Activated naive CD8-positive, alpha-beta T cell treated with anti-CD3 and anti-CD28 coated beads for 36 hours (primary cell): ENCODE measurements at places on chromosomes 7 and 10. TPM values are rescaled to one million over a fixed set of nuclear protein-coding genes. Genes with fewer than 3 reads are reported as not detected.

Gene GRID2IP
- total RNA-seq: 0.06 TPM

Gene AGAP9
- 2.8 TPM for total RNA-seq

Gene CPN1
- total RNA-seq: not detected

Gene PTPN20
- 2.6 TPM for total RNA-seq

Gene COMTD1
- 54.7 TPM for total RNA-seq

Gene OPN4
- not detected for total RNA-seq

Gene TAF6
- total RNA-seq: 61.1 TPM

Gene CCDC7
- total RNA-seq: 5.2 TPM

- H3K4me3 ChIP-seq: no peak overlapping the region
- H3K4me1 ChIP-seq: no peaks in the 10 kb centered on the region
- H3K27ac ChIP-seq: no peak overlapping the region
- no peak for DNase-seq
- H3K27me3 ChIP-seq: no peaks in the 10 kb centered on the region
- H3K36me3 ChIP-seq: peaks cover 2% of the 10 kb centered on the region
These were observed 194.5 kb upstream of the AHR start for GRCh38 chr7:17103984-17104383.

- peaks cover 4% of the 10 kb centered on the region for H3K27me3 ChIP-seq
- no peak overlapping the region for H3K4me3 ChIP-seq
- DNase-seq: no peak
- H3K4me1 ChIP-seq: peaks cover 9% of the 10 kb centered on the region
- H3K36me3 ChIP-seq: no peaks in the 10 kb centered on the region
These were observed 20.6 kb downstream of the RBM20 start for GRCh38 chr10:110664483-110665420.

DNA sequence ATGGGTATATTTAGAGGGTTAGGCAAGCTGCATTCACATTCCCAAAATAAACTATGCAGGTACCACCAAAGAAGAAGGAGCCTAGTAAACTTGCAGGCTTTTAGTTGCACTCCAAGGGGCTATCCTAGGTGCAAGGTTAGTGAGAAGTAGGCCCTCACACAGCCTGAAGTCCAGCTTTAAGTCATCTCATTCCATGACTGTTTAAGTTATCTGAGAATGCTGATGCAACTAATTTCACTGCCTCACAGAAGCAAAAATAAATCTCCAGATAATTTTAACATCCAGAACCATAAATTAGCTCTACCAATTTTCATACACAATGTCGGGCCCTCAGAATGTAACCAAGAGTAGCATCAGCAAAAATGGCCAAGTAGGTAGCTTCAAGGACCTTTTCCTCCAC is 34.3 kb upstream of the HHEX start:
- H3K4me1 ChIP-seq: no peaks in the 10 kb centered on the region
- H3K27me3 ChIP-seq: no peaks in the 10 kb centered on the region
- DNase-seq: no peak
- H3K36me3 ChIP-seq: peaks cover 22% of the 10 kb centered on the region
- no peak overlapping the region for H3K4me3 ChIP-seq
- H3K27ac ChIP-seq: no peak overlapping the region

DNA sequence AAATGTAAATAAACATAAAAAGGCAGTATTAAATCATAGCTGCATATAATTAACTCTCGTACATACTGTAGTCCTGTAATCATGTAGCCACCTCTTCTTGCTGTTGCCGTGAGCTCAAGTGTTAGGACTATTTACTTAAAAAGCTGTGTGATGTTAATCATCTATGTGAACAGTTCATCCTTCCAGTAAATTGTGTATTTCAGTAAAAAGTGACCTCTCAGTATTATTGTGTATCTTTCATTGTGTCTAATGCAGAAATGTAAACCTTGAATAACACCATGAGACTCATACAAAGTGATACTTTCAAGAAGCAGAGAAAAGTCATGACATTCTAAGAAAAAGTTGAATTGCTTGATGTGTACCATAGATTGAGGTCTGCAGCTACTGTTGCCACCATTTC is 38.0 kb downstream of the ADD3 start:
- H3K27ac ChIP-seq: no peak overlapping the region
- DNase-seq: no peak
- no peak overlapping the region for H3K4me3 ChIP-seq

DNA sequence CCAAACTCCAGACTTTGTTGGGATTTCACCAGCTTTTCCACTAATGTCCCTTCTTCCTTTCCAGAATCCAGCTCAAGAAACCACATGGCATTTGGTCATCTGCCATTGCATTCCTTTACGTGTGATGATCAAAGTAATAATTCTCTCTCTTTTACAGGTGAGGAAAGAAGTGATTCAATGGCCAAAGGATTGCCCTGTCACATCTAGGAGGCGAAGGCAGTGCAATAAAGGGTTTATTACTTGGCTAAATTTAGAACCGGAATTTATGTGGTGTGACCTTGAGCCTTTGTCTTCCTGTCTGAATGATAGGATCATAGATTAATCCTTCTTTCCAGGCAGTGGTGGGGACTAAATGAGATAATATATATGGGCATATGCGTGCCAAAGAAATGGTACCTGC is 58.3 kb upstream of the COBL start:
- H3K36me3 ChIP-seq: no peaks in the 10 kb centered on the region
- peaks cover 1% of the 10 kb centered on the region for H3K27me3 ChIP-seq
- DNase-seq: no peak
- H3K27ac ChIP-seq: no peak overlapping the region
- H3K4me3 ChIP-seq: no peak overlapping the region

DNA sequence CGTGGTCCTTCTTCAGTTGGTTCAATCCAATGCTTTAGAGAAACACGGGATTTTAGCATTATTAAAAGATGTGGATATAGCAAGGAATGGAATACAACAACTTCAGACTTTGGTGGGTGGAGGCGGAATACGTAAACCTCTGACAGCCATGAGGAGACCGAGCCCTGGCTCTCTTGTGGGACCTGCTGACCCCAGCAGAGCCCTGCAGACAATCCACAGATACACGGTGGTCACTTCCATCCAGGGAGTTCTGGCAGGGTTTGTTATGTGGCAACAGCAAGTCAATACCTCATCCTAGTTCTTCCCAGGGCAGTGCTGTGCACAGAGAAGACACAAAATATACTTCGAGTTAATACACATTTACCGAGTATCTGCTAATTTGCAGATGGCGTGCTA is 118.5 kb upstream of the DIP2C start:
- H3K4me3 ChIP-seq: no peak overlapping the region
- no peak overlapping the region for H3K27ac ChIP-seq
- H3K4me1 ChIP-seq: no peaks in the 10 kb centered on the region
- DNase-seq: no peak
- no peaks in the 10 kb centered on the region for H3K27me3 ChIP-seq

DNA sequence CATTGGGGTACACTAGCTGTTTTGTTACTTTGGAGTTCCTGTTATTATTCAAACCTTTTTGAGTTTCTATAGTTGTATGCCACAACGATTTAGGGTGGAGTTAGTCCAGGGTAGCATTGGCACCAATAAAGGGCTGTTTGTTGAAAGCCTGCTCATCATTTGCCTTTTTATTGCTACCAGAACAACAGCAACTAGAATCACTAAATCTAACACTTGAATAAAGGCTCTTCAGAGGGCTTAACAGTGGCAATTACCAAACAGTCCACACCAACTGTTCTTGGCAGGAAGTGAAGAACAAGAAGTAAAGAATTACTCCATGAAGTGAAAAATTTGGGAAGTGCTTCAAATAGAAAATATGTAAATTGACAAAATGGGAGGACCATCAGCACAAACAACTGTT is 621.4 kb downstream of the PHTF2 start:
- H3K27ac ChIP-seq: no peak overlapping the region
- H3K36me3 ChIP-seq: no peaks in the 10 kb centered on the region
- H3K4me1 ChIP-seq: no peaks in the 10 kb centered on the region
- no peak overlapping the region for H3K4me3 ChIP-seq
- no peaks in the 10 kb centered on the region for H3K27me3 ChIP-seq

DNA sequence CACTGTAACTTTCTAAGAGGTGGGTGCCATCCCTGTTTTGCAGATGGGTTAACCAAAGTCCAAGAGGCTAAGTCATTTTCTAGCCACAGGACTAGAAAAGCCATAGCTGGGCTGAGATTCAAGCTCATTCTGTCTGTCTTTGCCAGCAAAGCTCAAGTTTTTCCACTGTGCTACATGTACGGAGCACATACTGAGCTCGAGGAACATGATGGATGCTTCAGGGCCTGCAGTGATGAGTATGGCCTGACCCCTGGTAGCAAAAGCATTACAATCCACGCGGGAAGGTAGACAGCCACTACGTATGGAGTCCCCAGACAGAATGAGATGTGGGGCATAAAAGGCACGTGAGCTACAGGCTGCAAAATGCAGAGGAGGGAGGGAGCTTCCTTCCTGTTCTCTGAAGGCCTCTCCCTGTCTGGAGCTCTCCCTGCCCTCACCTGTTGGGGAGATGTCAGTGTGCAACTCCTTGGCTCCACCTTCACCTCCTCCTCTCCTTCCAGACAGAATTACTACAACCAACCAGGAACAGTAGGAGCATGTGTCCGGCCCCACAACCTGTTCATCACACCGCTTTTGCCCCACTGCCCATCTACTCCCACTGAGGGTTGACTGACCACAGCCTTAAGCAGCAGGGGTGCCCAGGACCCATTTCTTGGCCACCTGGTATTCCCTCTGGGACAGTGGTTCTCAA is 16.4 kb downstream of the ITPRIP start:
- H3K4me1 ChIP-seq: peaks cover 77% of the 10 kb centered on the region
- no peaks in the 10 kb centered on the region for H3K27me3 ChIP-seq
- peak overlapping the region; percentile 86 for H3K27ac ChIP-seq

DNA sequence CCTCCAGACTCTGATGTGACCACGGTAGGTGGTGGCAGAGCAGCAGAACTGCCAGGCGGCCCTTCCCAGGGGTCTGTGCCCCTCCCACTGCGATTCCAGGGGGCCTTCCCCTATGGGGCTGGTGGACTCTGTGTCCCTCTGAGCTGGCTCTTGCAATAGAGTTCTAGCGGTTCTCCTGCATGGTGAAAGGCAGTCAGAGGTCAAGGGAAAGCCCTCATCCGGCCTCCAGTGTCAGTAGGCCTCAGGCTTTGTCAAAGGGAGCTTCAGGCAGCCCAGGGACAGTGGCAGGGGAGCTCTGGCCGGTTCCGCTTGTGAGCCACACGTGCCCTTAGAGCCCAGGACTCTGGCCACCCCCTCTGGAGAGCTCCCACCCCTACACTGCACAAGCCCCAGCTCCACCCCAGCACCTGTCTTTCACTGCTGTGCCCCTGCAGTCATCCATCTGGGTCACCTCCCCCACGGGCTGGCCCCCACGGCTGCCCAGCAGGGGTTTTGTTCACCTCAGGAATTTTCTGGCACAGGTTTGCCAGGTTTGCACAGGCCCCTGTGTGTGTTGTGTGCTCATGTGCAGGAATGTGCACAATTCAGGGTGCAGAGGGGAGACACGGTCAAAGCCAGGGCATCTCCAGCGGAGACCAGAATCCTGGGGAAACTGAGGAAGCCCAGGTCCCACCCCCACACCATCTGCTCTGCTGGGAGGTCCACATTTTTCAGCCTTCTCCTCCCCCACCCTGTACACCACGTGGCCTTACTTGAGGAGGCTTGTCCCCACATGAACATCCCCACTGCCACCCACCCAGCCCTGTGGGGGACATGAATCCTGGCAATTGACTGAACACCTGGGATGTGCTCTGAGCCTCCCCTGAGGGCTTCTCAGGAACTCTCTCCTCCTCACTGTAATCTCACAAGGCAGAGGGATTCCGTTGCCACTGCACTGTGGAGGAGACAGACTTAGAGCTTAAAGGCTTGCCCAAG is 23.8 kb downstream of the C10orf105 start:
- no peak overlapping the region for H3K27ac ChIP-seq
- H3K27me3 ChIP-seq: no peaks in the 10 kb centered on the region
- H3K4me3 ChIP-seq: no peak overlapping the region
- no peaks in the 10 kb centered on the region for H3K36me3 ChIP-seq
- DNase-seq: no peak
- peaks cover 44% of the 10 kb centered on the region for H3K4me1 ChIP-seq

DNA sequence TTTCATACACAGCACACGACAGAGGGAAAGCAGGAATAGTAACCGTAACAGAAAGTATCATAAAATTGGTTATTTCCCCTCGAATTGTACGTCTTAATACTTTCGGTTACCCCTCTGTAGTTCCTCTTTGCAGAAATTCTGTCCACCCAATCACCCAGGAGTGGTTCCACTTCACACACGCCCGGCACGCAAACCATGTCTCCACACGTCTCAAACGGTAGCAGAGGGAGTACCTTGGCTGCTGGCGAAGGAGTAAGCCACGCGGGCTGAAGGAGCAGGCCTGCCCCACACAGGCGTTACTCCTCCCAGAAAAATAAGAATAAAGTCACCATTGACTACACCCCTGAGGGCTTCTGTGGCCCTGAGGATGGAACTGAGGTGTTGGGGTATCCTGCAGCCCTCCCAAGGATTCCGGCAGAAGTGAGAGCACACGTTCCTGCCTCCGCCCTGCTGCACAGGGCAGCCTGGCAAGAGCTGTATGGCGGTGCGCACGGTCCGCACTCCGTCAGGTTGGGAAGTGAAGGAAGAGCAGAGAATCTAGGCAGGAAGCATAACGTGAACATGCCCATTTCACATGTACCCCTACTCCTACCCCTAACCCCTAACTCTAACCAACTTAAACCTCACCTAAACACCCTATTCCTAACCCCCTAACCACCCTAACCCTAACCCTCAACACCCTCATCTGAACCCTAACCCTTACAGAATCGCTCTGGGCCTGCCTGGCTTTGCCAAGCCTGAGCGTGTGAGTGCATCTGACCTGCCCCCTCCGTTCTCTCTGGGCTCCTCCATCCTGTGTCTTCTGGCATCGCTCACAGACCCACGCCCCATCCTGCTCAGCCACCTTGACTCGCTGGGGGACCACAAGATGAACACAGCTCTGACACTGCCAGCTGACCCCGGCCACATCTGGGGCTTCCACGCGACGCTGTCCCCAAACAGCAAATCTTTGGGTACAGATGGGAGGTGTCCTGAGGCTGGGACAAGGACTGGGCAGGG is 18.2 kb downstream of the GPR146 start:
- H3K4me3 ChIP-seq: no peak overlapping the region
- no peaks in the 10 kb centered on the region for H3K27me3 ChIP-seq
- peaks cover 2% of the 10 kb centered on the region for H3K36me3 ChIP-seq
- H3K27ac ChIP-seq: no peak overlapping the region
- DNase-seq: no peak

DNA sequence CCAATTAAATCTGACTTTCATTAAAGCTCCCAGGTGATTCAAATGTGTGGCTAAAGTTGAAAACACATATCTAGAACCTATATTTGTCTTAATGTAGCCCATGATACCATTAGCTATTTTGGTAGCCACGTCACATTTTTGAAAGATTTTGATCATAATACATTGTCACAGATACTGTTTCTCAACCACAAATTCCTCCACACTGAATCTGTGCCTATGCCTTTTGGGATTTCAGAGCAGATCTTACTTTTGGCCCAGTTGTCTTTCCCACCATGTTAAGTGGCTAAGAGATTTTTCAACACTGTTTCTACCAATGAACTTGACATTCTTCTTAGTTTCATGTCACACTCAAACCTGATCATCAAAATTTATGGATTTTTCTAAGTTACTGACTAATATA is 47.4 kb downstream of the CH25H start:
- DNase-seq: no peak
- H3K27me3 ChIP-seq: peaks cover 33% of the 10 kb centered on the region
- no peak overlapping the region for H3K27ac ChIP-seq
- H3K4me3 ChIP-seq: no peak overlapping the region
- peaks cover 2% of the 10 kb centered on the region for H3K36me3 ChIP-seq

GRCh38 chr10:73899423-73899822 is 11.5 kb upstream of the PLAU start:
- H3K4me3 ChIP-seq: no peak overlapping the region
- DNase-seq: no peak
- H3K27ac ChIP-seq: no peak overlapping the region
- no peaks in the 10 kb centered on the region for H3K36me3 ChIP-seq

- no peak overlapping the region for H3K4me3 ChIP-seq
- no peaks in the 10 kb centered on the region for H3K4me1 ChIP-seq
- H3K27ac ChIP-seq: no peak overlapping the region
- H3K27me3 ChIP-seq: no peaks in the 10 kb centered on the region
These were observed 606.4 kb downstream of the SORCS1 start for GRCh38 chr10:106557951-106558733.
